Kidney glomerular epithelial cell (primary cell): ENCODE measurements at places on chromosomes 12 and 14.

- no peak for DNase-seq
Measured at GRCh38 chr12:45363903-45364302, 148.0 kb downstream of the ANO6 start.

DNA sequence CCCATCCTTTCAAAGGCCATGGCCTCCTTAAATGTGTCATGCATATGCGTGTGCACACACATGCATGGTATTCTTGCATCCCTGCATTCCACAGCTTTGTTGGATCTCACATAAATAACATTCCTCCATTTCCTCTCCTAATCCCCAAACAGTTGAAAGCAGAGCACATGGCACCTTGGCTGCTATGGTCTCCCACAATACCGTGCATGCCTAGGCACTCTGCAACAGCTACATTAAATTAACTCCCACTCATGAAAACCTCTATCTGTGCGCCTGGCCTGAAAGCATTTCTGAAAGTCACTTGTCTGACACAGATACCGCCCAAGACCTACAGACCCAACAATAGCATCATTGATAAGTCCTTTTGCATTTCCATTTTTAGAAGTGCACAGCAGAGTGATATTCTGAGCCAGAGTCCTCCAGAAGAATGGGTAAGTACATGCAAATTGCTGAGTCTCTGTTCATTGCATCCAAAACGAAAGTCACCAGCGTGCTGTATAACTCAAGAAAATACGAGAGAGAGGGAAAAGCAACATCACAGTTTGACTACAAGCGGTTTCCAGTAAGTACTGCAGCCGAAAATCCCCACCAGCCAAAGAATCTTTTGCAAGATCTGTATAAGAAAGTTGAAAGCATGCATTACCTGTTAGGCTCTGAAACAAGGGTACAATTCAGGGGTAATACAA, 436 bp downstream of the ASB2 start:
- DNase-seq = no peak

DNA sequence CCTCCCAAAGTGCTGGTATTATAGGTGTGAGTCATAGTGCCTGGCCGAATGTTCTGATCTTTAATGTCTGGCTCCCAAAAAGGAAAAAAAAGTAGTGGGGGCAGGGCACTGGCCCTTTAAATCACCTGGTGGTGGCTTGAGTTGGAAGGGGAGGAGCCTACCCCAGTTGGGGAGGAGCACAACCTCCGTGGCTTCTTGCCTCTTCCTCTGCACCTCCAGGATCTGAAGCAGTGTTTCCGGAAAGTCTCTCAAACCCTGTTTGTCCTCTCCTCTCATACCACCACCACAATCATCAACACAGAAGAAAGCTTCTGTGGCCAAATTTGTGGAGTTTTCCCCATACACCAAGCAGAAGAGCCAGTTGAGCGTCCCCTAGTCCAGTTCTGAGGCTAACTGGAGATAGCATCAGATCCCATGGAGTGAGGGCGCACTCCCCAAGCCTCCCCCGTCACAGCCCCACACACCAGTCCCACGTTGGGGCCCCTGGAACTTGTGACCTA, 24.3 kb upstream of the RCOR1 start:
- DNase-seq = no peak

GRCh38 chr14:75113932-75114539, 12.8 kb downstream of the NEK9 start:
- no peak for DNase-seq
